ENCODE measurements at places on chromosomes 16 and 17.
A peak's percentile ranks its signal among the peaks of the same experiment; 100 is the strongest.

DNA sequence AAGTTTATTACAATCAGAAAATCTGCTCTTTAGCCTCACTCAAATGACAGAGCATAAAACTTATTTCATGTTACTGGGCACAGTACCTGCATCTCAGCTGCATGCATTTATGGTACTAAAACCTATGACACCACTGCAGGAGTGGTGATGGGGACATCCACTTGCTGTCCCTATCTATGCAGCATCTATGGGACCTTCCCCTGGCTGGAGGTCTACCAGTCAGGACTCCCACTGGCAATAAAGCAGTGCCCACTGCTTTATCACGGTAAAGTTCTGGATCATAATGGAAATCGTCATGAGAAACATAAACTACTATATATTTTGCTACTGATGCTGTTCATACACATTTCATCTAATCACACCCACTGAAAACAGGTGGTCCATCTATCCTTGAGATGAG, 26.2 kb downstream of the NSMCE1 start:
- no peak for DNase-seq

- no peak for DNase-seq
Observed at GRCh38 chr16:87822108-87822970, 47.0 kb downstream of the SLC7A5 start.

DNA sequence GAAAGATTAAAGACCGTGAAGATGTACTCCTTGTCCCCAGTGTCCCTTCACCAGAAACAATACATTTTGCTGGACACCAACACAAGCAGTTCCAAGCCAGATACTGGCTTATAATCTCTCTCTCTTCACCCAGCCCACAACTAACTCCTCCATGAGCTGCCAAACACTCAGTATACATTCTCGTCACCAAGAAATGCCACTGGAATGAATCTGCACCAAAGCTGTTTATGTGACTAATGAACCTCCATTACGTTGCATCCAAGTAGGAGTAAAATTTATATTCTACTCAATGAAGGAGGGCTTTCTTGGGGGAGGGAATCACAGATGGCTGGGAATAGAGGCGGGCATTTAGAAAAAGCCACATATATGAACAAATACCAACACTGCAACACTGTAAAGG, 20.9 kb upstream of the SOX9 start:
- no peak for DNase-seq

DNA sequence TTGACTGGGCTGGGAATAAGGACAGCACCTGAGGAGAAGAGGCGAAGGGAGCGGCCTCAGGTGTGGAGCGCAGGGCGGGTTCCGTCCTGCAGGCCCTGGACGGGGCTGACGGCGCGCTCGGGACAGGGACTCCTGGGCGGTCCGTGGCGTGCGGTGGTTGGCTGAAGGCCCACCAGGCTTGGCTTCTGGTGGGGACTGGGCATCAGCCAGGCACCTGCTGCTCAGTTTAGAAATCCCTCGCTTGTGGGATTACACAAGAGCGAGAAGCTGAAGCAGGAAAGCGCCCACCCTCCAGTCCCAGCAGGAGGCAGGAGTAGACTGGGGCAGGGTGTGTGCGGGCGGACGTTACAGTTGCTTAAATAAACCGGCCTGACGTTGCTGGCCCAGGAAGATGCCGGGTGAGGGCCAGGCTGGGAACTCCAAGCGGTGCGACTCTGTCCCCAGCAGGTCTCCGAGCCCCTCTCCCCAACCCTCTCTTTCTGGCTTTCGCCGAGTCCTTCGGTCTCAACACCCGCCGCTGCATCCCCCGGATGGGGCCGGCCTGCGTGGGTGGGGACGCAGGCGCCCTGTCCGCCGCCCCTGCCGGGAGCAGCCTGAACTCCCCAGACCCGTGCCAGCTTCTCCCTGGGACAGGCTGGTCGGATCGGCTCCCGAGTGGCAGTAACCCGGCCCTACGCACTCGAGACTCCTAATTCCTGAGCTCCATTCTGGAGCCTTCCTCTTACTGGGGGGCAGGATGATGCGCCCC, 639 bp downstream of the MIF4GD start:
- peak; percentile 50 for DNase-seq

GRCh38 chr17:55212880-55213279, 51.9 kb upstream of the HLF start:
- no peak for DNase-seq

DNA sequence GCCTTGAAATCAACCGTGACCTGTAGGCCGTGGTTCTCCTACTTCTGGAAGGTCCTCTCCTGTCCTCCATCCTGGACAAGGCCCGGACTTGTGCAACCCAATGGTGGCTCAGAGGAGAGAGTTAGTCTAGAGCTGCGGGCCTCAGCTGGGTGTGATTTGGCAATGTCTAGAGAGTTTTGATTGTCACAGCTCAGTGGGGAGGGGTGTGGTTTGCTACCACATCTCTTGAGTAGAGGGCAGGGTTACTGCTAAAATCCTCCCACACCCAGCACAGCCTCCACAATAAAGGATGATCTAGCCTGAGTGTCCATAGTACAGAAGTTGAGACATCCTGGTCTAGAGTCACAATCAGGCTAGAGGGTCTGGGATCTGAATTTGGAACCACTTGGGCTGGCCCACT, 40.3 kb downstream of the MYH13 start:
- DNase-seq, result no peak

DNA sequence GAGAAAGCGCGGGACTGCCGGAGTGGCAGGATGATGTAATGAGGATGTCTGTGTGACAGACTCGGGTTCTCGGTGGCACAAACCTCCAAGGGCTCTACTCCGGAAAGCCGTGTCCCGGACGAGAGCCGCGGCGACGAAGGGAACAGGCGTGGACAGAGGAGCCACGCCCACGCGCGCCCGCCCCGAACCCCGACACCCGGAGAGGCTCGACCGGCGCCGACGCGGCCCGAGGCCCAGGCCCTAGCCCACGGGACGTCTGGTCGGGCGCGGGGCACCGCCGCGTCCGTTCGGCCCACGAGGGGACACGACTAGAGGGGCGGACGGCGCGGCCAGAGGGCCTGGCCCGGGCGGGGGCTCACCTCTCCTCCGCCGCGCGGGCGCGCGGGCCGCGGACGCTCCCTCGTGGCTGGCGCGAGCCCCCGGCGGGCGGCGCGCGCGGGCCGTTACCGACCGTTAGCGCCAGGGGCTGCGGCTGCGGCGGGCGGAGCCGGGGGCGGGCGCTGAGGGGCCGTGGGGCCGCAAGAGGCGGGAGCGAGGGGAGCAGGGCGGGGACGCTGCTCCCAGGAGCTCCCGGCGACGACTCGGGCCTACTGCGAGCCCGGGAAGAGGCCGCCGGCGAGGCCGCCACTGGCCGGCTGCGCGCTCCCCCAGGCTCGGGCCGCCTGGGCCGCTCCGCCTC, 2.1 kb upstream of the IRX5 start:
- DNase-seq, result peak; percentile 18

All from stimulated activated CD4-positive, alpha-beta T cell treated with anti-CD3 and anti-CD28 coated beads, TNF-alpha, amount 100 ng/mL, for 4 hours (primary cell).